ENCODE measurements at places on chromosomes 16 and 17.

DNA sequence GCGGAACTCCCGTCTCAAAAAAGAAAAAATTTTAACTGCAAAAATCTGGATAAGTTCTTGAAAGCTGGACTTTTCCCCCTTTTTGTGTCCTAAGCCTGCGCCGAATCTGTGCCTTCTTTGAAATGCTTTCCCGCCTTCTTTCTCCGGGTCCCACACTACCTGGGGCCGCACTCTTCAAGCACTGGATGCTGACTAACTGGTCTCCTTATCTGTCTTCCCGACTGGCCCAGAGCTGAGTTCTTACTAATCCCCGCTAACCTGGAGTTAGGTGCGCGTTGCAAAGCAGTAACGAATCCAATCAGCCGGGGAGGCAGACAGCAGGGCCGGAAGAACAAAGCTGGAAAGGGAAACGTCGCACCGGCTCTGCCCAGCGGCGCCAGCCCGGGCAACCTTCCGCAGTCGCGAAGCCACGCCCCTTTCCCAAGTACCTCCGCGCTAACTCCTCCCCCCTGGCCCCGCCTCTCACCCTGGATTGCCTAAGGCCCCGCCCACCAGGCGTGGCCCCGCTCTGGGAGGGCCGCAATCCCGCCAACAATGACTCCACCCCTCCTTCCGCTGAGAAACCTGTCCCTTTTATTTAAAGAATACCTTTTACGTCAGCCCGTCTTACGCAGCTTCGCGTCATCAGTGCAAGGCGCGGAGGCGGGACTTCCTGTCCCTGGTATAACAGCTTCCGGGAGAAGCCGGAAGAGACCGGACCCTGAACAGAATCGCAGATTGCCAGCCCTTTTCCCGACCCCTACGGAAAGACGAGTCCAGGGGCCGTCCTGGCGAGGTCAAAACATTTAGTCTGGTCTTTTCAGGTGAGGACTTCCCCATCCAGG lies at the start of gene TMUB2:
Gene TMUB2, plus strand, starts transcription at position 666 of the 824 bp plus-strand sequence. CDS start 737 bp downstream, outside the sequence.
- peak; percentile 100 for DNase-seq

DNA sequence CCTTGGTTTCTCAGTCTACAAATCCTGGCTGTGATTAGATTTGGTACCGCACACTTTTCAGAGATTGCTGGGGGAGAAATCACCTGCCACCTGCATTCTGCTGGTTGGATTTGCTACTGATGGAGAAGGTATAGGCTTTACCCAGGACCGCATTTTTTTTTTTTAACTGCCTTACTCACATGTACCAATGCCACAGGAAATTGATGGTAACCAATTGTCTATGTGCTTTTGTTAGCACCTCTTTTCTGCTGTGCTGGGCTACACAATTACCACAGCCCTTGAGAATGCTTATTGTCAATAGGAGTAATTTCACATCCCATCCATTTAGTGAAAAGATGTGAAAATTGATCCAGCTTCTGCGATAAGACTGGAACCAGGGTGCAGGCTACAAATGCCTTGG lies 74.4 kb upstream of the TANC2 start:
- no peak for DNase-seq

DNA sequence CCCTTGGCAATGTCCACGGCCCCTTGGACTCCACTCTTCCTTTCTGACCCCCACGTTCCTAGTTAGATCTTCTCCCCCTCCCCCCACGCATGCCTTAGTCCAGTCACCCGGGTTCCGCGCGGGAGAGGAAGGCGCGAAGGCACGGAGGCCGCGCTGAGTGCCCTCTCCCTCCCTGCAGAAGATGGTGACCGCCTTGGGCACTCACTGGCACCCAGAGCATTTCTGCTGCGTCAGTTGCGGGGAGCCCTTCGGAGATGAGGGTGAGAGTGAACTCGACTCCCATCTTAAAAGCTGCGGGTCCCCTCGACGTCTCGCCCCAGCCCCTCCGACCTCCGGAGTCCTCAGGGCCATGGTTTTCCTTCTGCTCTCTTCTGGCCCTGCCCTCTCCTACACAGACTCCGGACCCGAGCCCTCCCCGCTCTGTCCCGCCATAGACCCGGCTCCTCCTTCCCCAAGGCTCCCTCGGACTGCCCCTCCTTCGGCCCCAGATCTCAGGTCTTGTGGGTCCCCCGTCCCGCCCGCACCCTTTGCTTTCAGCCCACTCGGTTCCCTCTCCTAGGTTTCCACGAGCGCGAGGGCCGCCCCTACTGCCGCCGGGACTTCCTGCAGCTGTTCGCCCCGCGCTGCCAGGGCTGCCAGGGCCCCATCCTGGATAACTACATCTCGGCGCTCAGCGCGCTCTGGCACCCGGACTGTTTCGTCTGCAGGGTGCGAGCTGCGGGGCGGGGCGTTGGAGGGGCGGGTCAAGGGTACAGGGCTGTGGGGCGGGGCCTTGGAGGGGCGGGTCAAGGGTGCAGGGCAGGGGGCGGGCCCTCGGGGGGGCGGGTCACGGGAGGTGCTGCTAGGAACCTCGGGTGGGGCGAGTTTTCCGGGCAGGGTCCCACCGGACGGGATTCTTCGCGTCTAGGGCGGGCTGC lies 4.6 kb downstream of the TGFB1I1 start:
- DNase-seq = peak; percentile 70

GRCh38 chr16:67499106-67499505 lies 15.8 kb upstream of the AGRP start:
- DNase-seq = no peak

- peak; percentile 69 for DNase-seq
Measured at GRCh38 chr16:85303354-85303883, 191.1 kb upstream of the CIBAR2 start.

DNA sequence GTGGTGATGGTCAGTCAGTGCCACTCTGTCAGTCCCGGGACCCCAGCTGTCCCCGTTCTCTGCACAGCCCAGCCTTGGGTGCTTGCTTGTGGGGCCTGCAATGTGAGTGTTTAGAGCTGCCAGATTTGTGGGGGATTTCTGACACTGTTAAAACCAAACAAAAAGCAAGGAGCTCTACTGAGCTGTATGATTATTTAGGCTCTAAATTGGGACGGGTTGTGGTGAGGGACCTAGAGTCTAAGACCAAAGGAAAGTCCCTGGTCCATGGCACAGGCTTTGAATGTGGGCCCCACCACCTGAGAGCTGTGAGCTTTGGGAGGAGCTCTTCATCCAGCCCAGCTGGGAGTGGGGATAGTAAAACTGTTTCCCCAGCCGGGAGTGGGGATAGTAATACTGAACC lies 63.3 kb downstream of the KSR1 start:
- DNase-seq = no peak

- DNase-seq = no peak
Measured at GRCh38 chr16:87764600-87765472, 950 bp downstream of the KLHDC4 start.

DNA sequence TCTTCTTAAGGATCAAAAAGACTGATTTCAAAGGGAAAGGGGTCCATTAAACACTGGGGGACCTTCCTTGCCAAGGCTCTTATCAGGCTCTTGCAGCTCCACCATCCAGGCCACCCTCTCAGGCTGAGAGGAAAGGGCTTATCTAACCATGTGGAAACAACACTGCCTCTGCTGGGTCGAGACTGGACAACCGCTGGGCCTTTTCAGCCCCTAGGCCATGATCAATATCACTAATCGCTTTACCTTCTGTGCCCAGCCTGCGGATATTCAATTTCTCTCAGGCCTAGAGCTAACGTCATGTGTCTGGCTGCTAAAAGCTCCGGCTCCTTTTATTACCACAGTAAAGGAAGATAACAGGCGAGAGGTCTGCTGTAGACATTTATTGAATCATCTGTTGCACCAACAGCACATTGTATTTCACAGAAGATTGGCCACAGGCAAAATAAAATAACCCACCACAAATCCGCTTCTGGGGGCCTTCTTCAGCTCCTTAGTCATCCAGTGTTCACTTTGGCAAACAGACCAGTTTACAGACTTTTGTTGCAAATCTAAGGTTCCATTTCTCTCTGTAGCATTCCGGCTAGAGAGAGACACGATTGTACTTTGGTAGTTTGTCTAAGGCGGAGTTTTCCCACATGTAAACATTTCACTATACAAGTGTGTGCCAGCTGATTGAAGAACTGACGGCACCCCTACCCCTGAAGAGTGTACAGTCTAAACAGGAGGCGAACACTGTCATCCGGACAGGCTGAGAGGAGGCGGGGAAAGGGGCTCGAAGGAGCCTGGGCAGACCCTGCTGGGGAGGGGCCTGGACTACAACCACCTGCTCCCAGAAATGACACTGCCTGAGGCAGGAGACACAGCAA lies 13.9 kb downstream of the CYB561 start:
- DNase-seq = no peak

DNA sequence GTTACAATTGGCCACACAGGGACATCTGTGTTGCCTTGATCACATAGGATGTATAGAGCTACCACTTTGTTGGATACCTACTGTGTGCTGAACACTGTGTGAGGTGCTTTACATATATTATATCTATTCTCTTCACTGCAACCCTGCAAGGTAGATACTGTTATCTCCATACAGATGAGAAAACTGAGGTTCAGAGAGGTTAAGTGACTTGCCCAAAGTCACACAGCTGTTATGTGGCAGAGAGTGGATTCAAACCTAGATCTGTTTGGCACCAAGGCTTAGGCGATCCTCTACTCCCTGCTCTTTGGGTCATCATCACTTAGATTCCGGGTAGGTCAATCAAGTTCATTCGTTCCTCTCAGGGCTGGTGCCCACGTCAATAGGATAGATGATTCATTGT lies 260.5 kb upstream of the IRX3 start:
- no peak for DNase-seq

DNA sequence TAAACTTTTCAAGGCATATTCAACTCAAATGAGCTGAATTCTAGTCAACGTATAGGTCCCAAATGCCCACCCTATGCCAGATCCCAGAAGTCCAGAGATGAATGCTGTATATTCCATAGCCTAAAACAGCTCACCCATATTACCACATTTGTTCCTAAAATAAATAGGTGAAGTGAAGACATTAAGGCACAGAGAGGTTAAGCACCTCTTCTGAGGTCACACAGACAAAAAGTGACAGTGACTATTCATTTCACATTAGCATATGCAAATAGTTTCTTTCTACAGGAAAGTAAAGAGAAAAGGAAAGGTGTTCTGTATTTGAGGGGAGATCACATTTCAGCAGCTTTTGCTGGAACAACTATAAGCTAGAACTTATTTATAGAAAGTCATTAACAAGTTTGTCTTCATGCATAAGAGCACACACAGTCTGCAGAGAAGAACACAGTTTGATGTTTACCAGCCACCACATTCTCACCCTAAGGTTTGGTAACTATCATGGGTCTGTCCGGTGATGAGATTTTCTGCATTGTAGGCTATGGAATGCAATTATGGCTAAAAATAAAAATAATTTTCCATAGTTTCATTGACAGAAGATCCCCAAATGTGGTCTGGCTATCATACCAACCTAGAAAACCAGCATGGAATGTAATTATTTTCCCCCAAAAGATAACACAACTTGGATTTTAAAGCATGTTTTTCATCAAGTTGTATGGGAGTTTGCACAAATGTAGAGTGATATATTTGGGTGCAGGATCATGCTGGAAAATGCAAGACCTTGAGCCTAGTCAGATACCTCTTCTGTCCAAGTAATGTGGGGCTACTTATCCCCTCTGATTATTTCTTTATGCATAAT lies 402.1 kb downstream of the UTP18 start:
- DNase-seq = no peak

- no peak for DNase-seq
Measured at GRCh38 chr17:50692448-50693035, 15.2 kb downstream of the ANKRD40 start.

- DNase-seq = peak; percentile 54
Measured at GRCh38 chr16:56734429-56734828, 4.5 kb downstream of the NUP93 start.

DNA sequence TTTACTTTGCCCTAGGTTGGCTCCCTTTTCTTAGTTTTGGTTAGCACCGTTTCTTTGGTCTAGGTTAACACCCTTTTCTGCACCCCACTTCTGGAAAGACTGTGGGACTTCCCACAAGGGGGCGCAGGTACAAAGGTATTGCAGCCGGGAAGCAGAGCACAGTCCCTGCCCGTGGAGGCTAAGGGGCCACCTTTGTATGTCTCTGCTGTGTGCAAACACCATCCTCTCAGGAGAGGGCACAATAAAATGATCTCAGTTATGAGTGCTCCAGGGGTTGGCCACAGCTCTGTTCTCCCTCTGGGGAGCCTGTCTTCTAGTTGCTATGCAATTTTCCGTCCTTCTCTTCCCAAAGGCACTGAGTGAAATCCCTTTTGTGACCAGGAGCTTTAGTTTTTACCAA lies 28.4 kb upstream of the TMC5 start:
- peak; percentile 34 for DNase-seq

DNA sequence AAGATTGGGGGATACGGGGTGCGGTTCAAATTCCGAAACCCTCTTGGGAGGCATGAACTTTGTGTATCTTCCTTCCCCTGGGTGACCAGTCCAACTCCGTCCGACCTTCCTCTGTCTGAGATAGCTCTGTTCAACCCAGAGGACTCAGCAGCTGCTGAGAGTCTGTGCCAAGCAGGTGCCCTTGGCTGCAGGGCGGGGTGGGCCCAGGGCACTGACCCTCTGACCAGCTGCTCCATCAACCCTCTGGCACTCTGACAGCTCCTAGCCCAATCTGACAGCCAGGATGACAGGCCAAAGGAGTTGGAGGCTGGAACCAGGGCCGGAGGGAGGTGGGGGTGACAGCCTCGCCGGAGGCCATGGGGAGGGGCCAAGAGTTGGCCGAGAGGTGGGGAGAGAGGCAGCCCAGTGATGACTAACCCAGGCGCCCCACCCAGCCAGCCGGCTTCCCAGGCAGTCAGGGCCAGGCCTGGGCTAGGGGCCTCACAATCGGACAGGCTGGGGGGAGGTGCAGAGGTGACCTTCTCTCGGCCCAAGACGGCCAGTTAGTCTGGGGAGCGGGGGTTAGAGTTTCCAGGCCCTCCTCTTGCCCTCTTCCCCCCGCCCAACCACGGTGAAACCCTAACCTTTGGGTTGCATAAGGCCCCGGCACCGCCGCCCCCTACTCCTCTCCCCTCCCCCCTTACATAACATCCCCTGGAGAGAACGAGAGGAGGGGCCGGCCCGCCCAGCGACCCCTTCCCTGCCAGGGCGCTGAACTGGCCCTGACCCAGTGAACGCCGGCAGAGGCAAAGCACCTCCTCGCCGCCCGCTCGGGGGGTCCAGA lies 5.0 kb upstream of the TLCD2 start:
- DNase-seq = peak; percentile 92

DNA sequence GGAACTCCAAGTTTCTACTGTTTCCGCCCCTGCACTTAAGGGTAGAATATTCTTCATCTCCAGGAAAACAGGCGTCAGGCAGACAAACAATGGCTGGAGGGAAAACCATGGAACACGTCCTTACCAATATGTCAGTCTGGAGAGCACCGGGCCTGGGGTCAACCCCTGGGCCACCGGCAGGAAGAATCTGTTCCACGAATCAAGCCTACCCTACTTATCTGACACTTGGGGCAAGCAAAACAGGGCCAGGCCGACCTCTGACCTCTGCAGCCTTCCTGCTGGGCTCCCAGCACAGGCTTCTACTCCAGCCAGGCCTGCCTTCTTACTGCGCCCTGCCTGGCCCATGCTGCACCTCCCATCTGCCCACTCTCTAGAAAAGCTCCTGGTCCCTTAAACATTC lies 10.1 kb downstream of the VAC14 start:
- DNase-seq = no peak

DNA sequence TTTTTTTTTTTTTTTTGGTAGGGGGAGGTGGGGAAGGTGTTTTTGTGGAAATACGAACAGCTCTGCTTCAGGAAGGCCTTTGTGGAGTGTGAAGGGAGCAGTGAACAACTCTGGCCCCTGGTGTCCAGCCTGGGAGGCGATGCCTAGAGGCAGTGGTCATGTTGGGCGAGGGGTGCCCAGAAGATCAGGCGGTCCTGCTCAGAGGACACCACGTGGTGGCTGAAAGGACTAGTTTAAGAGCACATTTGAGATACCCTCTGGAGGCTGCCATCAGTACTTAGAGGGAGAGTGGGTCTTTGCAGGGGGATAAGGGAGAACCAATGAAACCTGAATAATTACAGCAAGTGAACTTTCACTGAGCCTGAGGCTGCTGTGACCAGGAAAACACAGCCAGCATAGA lies 40.1 kb upstream of the RHOT1 start:
- DNase-seq = no peak
